ENCODE measurements at places on chromosomes 1 and 21. TPM values are rescaled to one million over a fixed set of nuclear protein-coding genes. Genes with fewer than 3 reads are reported as not detected.

The ELAPOR1 gene
- total RNA-seq: 0.38 TPM

The OPRD1 gene
- 0.23 TPM for total RNA-seq

The ANXA9 gene
- not detected for total RNA-seq

The S100A1 gene
- total RNA-seq: not detected

The TSPEAR gene
- total RNA-seq: not detected

The ACKR1 gene
- not detected for total RNA-seq

The DCST1 gene
- not detected for total RNA-seq

The ARMH1 gene
- not detected for total RNA-seq

The PPM1J gene
- 0.32 TPM for total RNA-seq

The RNU1-4 gene
- total RNA-seq: under 0.01 TPM

The ZFP69 gene
- 1.2 TPM for total RNA-seq

The CLCNKB gene
- total RNA-seq: not detected

The HTR6 gene
- not detected for total RNA-seq

The CLDN17 gene
- total RNA-seq: not detected

The CFAP57 gene
- total RNA-seq: not detected

The RAB29 gene
- total RNA-seq: 29.3 TPM

The HPCA gene
- not detected for total RNA-seq

The ASTN1 gene
- not detected for total RNA-seq

The IVL gene
- not detected for total RNA-seq

The SPRR5 gene
- total RNA-seq: not detected

The NOS1AP gene
- total RNA-seq: 0.98 TPM

The DNAJC11 gene
- 35.8 TPM for total RNA-seq
